ENCODE measurements at places on chromosomes 12 and 14. TPM values are rescaled to one million over a fixed set of nuclear protein-coding genes. Genes with fewer than 3 reads are reported as not detected.

The LHX5 gene
- total RNA-seq: not detected

The HCAR2 gene
- total RNA-seq: not detected

The NFATC4 gene
- total RNA-seq: 21.6 TPM

The KRT84 gene
- total RNA-seq: not detected

The SERPINA3 gene
- 1.2 TPM for total RNA-seq

Measured in LHCN-M2 (cell line).